ENCODE measurements at places on chromosomes 3 and 15.

DNA sequence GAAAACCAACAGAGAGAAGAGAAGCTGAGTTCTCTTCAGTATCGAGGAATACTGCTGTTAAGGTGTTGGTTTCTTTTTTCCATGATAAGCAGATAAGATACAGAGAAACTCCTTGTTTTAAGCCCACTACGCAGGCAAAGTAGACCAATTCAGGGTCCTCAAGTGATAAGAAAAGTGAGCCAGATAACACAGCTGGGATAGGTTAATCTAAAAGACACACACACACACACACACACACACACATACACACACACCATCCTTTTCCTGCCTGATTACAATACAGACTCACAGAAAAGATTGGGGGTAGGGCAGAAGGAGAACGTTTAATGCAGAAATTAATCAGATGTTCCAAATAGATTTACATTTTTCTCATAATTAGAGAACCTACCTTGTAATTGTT, 6.5 kb upstream of the PHLDB2 start:
- no peak for DNase-seq

DNA sequence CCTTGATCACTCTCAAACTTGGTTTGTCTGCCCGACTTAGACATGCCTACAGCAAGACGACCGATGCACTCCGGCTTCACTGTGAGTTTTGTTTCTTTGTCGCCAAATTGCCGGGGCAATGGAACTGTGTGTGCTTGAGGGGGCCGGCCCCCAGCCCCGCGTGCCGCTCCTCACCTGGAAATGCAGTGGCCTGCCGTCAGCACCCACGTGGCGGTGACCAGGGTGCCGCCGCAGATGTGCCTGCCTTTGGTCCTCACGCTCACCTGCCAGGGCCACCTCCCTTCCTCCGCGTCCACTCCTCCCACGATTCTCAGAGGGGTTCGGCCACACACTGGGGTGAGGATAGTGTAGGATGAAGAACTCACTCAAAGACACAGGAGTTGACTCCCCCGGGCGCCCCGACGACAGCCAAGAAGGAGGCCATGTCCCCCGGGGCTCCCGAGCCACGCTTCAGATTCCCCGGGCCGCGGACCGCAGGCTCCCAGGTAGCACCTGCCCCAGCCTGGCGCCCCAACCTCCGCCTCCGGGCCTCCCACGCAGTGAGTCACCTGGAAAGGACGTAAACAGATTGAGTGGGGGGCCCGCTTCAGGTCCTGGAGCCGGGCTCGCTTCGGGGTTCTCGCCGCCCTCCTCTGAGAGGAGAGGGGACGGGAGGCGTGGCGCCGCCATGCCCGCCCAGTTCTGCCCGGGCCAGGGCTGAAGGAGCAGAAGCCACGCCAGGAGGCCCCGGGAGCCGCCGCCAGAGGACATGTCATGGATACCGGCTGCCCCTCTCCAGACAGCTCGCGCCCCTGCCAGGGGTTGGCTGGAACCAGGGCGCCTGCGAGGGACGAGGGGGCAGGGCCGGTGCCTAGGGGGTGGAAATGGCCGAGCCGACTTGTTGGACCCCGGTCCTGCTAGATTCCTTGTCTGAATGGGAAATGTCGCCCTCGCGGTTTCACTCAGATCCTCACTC, 29.6 kb downstream of the MYL3 start:
- no peak for DNase-seq

DNA sequence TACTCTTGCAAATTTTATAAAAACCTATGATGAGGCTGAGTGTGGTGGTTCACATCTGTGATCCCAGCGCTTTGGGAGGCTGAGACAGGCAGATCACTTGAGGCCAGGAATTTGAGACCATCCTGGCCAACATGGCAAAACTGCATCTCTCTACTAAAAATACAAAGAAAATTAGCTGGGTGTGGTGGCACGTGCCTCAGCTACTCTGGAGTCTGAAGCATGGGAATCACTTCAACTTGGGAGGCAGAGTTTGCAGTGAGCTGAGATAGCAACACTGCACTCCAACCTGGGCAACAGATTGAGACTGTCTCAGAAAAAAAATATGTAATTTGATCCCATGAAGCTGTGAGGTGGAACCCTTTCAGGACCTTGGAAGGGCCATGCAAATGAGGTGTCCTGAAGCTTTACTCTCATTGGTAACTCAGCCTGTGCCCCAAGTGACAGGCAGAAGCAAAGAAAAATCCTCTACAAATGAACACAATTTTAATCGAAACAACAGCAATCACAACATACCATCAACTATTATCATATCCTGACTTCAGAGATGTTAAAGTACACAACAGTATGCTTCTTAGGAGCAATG, 84.6 kb upstream of the CDV3 start:
- peak; percentile 62 for DNase-seq

DNA sequence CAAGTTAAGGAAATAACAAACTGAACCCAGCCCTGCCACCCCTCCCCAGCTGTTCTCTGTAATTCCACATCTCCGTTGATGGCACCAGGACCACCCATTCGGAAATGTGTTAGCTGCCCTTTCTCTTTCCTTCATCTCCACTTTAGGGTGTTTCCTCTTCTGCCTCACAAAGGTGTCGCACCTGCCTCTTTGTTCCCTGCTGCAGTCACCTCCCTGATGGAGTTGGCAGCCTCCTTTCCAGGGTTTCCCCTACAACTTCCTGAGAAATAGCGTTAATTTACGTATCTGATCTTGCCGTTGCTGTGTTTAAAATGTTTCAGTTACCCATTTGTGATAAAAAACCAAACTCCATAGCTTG, 57.3 kb downstream of the GPR171 start:
- no peak for DNase-seq

GRCh38 chr3:171371354-171371753, 88.9 kb downstream of the TNIK start:
- DNase-seq: no peak

- DNase-seq: peak; percentile 54
These were observed 15.0 kb downstream of the IL12A start for GRCh38 chr3:160003520-160004128.

DNA sequence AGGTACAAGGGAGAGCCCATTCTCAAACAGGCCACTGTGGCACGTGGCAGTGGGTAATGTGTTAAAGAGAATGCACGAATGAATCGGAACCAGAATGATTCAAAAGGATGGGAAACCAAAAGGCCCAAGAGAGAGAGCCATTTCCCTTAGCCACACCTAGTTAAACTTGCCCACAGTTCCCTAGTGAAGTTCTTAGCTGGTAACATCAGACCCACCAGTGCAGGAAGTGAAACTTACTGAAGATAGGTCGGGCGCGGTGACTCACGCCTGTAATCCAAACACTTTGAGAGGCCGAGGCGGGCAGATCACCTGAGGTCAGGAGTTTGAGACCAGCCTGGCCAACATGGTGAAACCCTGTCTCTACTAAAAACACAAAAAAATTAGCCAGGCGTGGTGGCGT, 97.1 kb downstream of the MEX3B start:
- DNase-seq: no peak

DNA sequence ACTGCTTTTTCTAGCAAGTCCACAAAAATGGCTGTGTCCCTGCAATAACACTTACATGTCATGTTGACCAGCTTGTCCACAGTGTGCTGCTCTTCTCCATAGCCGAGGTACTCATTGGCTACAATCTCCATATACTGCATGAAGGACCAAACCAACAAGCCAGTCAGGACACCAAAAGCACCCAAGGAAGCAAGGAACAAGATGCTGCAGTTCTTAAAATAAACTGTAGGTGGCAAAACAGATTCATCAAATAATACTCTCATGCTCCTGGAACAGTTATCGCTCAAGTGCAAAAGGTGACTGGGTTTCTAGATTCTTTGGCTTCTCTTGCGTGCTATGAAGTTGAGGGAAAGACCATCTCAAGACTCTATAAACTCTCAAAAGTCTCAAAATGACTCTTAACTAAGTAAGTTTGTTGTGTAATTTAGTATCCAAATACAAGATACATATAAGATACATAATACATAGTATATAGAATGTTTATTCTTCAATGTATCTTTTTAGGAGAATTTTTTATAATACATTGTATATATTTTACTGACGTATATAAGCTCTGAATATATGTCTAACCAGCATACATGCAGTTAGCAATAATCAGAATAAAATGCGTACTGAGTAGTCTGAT, 57.0 kb downstream of the NEK10 start:
- peak; percentile 80 for DNase-seq

All from fibroblast of mammary gland (primary cell).